ENCODE measurements at places on chromosomes 1 and 21.

DNA sequence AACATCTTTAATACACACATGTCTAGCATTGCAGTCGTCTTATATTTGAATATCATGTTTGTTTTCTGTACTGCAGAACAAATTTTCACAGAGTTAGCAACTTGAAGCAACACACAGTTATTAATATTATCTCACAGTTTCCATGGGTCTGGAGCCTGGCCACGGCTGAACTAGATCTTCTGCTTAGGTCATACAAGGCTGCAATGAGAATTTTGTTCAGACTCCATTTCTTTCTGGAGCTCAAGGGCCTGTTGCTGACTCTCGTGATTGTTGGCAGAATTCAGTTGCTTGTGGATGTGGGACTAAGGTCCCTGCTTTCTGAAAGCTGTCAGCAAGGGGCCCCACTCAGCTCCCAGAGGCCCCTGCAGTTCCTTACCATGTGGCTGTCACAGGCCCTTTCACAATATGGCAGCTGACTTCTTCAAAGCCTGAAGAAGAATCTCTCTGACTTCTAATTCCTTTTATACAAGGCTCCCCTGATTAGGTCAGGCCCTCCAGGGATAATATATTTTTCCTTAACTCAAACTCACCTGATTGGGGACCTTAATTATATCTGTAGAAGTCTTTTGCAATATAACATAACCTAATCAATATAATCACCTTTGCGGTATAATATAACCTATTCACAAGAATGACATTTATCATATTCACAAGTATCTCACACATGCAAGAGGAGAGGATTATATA, 296.3 kb downstream of the NFIA start:
- DNase-seq: no peak

DNA sequence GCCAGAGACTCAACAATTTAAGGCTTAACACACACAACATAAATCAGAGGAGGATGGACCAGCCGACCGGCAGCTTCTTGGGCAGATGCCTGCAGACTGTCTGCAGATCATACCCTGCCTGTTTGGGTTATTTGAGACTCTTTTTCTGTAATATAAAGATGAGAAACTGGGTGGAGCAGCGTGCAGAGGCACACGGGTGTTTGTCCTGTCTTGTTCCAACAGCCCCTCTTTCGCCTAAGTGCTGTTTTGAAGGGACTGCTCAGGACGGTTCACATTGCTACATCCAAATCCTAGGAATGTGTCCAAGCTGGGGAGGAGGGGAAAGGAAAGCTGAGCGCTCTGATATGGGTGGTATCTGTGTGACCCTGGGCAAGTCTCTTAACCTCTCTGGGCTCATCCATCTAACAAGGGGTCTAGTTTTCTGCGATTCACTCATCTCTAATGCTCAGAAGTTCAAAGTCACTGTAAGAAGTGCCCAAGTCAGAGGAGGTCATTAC, 149.9 kb downstream of the CLIC6 start:
- DNase-seq: no peak

- no peak for DNase-seq
Observed at GRCh38 chr1:72397786-72398185, 115.4 kb upstream of the NEGR1 start.

DNA sequence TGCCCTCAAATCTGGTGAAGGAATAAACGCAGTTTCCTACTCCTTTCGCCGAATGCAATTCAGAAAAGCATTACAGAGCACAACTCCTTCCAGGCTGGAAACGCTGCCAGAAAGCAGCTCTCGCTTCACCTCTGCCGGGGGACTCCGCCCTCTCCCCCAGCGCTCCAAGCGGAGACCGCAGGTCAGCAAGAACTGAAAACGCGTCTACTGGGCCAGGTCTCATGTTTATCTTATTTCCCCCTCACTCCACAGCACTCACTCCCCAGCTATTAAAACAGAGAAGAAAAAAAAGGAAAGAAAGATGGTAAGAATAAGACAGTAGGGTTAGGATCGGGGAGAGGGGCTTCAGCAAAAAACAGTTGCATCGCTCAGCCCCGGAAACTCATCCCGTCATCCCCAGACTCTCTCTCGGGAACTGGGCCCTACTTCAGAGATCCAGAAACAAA, 833 bp upstream of the RCOR3 start:
- peak; percentile 64 for DNase-seq

DNA sequence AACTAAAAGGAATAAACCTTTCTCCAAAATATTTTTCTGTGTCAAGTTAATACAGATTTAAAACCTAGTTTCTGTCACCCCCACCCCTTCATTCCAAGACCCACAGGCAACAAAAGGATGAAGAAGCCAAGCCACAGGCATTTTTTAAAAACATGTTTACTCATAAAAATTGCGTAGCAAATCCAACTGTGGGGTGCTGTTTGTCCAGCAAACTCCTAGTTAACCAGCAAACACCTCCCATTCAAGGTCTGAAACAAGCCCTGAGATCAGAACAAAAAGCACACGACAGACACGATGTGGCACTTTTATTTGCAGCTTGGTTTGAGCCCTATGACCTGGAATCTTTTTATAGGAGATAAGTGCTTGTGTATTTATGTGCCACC, 149.9 kb upstream of the CAMK1G start:
- DNase-seq: no peak

DNA sequence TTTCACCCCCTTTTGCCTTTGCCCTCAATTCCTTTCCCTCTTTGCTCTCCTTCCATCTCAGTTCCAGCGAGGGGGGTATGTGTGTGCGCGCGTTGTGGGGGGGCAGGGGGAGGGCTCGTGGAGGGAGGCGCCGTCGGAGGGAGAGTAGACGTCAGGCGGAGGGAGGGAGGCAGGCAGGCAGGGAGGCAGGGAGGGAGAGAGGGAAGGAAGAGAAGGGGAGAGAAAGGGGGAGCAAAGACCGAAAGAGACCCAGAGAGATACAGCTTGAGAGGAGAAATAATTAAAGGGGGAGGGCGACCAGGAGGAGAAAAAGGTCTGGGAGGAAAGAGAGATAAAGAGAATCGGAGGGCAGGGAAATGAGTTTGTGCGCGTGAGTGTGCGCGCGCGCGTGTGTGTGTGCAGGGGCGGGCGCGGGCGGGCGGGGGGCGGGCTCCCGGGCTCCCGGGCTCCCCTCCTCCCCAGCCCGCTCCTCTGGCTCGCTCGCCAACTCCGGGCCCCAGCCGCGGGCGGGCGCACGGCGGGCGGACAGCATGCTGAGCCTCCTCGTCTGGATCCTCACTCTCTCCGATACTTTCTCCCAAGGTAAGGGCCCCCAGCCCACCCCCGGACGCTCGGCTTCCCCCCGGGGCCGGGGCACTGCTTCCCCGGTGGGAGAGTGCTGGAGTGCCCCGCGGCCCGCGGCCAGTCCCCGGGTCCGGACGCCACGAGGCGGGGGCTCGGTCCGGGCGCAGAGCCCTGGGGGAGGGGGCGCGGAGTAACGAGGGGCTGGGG, at the start of gene KIRREL1:
KIRREL1 (plus strand) TSS at position 499 of the 771 bp plus-strand sequence; CDS start at position 531, 32 bp downstream.
- no peak for DNase-seq

- DNase-seq: peak; percentile 36
Observed at GRCh38 chr1:30801771-30802198, 44.2 kb upstream of the LAPTM5 start.

DNA sequence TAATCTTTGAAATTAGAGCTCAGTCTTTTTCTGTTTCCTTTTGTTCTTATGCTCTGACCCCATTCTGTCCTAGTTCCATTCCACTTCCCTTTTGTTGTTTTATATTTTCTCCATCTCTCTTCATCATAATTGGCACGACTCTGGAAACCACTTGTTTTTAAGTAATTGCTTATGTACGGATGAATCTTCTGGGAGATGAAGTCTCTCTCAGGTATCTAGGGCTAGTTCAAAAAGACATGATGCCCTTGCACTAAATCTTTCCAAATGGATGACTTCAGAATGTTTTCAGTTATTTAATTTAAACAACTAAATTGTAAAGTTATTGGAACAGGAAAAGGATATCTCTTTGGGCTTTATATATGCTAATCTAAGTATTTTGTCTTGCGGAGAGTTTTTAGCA, at the start of gene OR6F1:
OR6F1 (minus strand) TSS at position 101 of the 400 bp plus-strand sequence. CDS start 3,891 bp downstream, outside the sequence.
- no peak for DNase-seq

DNA sequence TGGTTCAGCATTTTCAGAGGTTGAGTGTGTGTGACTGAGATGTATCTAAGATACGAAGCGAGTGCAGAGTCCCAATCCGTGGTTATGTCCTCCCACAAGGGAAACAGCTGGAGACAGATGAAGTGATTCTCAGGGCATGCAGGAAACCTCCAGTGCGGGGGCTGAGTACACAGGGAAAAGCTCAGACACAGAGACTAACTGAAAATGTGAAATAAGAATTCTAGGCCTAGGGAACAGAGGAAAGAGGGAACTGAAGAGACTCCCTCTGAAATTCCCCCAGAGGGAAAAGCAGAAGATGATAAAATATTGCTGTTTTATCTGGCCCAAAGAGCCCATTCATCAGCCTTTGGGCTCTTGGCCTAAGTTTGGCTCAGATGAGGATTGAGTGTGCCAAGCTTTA, 116.8 kb downstream of the LRRC53 start:
- no peak for DNase-seq

DNA sequence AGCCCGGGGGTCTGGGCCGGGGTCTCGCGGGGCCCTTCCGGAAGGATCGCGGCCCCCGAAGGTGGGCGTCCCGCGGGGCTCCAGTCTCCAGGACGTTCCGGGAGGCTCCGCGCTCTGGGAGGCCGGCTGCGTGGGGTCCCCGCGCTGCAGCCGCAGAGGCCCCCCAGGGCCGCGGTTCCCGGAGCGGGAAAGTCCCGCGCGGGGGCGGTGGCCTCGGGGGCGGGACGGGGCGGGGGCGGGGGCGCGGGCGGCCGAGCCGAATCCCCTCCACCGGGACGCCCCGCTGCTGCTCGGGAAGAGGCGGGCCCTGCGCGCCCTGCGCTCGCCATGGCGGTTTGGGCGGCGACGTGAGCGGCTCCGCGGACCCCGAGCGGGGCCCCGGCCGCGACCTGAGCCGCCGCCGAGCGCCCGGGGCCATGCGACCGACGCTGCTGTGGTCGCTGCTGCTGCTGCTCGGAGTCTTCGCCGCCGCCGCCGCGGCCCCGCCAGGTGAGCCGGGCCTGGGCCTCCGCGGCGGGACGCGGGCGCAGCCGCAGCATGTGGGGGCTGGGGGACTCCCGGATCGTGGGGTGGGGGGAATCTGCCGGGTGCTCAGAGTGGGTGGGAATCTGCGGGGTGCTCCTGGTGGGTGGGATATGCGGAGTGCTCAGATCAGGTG, at the start of gene IFNGR2:
IFNGR2 (plus strand) TSS at position 286 of the 658 bp plus-strand sequence; CDS start at position 417, 131 bp downstream.
- DNase-seq: no peak

DNA sequence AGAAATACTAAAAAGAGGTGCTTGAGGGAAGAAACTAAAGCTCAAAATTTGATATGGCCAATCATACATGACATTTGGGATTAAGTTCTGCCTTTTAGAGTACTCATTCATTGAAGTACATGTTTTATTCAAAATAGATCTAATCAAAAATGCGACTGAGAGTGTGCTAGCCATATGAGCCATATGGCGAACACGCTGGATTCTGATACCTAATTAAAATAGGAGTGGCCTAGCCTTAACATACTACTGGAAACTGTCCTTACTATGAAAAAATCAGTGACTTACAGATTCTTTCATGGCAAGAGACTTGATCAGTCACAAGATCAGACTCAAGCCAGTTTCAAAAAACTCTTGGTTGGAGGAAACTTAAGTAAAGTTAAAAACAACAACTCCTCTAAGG, 73.9 kb downstream of the PTGER3 start:
- no peak for DNase-seq

GRCh38 chr21:43900690-43901089, 35.7 kb downstream of the AGPAT3 start:
- no peak for DNase-seq

DNA sequence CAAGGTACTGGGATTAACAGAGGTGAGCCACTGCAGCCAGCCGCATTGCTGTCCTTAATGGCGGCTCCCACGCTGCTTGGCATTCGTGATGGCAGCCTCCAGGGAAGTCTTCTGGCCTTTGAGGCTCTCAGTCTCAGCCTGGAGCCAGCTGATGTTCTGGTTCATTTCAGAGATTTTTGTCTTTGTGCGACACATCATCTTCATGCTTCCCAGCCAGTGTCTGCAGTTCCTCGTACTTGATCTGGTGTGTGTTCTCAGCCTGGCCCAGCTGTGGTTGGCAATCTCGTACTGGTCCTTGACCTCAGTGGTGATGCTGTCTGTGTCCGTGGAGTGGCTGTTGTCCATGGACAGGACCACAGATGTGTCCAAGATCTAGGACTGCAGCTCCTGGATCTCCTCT, 11.7 kb downstream of the SNRPE start:
- DNase-seq: no peak
